ENCODE measurements at places on chromosomes 11 and 22. TPM values are rescaled to one million over a fixed set of nuclear protein-coding genes. Genes with fewer than 3 reads are reported as not detected.

UPB1 gene
- total RNA-seq, result 2.1 TPM

- DNase-seq, result no peak
These were observed 71.5 kb downstream of the FCHSD2 start for GRCh38 chr11:73070653-73071052.

GRCh38 chr11:127625402-127625801 is 624.8 kb upstream of the KIRREL3 start:
- no peak for DNase-seq

GVQW3 gene
- 1.5 TPM for total RNA-seq

GRCh38 chr11:77267962-77268361 is 33.5 kb downstream of the GDPD4 start:
- DNase-seq, result no peak

- DNase-seq, result no peak
These were observed 256.2 kb downstream of the AASDHPPT start for GRCh38 chr11:106333678-106334077.

MARK2 gene
- total RNA-seq, result 87.2 TPM

SYVN1 gene
- 60.3 TPM for total RNA-seq

ABCG4 gene
- 0.58 TPM for total RNA-seq

GRCh38 chr22:45890351-45890635 is 86.7 kb downstream of the WNT7B start:
- no peak for DNase-seq

DNA sequence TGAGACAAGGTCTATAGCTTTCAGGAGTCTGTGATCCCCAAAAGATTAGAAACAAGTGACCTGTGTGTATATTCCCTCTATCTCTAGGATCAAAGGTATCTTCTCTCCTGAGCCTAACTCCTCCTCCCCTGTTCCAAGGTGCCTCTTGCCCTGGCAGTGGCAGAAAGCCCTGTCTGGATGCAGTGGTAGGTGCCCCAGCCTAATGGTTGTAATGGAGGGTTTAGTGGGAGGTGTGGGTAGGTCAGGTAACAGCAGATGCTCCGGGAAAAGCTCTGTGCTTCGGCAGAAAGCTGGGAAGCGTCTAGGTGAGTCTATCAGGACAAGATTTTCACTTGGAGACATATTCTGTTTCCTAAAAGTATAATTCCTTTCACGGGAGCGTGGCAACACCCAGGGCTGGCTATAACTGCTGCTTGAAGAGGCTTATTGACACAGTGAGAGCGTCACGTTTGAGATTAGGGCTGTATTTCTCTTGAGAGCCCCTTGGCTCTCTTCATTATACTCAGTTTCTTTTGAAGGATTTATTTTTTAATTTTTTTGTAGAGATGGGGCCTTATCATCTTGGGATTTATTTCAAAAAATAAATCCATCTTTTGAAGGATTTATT is 49.5 kb downstream of the PRR5L start:
- no peak for DNase-seq

MAPK8IP1 gene
- total RNA-seq, result 6.5 TPM

GRCh38 chr11:125494031-125494360 is 2.1 kb downstream of the FEZ1 start:
- no peak for DNase-seq

SCGB2A2 gene
- total RNA-seq, result 410 TPM

CD248 gene
- total RNA-seq, result 16.1 TPM

- no peak for DNase-seq
These were observed 1134.1 kb upstream of the CCDC90B start for GRCh38 chr11:84420271-84420670.

CCDC85B gene
- 46.3 TPM for total RNA-seq

DNA sequence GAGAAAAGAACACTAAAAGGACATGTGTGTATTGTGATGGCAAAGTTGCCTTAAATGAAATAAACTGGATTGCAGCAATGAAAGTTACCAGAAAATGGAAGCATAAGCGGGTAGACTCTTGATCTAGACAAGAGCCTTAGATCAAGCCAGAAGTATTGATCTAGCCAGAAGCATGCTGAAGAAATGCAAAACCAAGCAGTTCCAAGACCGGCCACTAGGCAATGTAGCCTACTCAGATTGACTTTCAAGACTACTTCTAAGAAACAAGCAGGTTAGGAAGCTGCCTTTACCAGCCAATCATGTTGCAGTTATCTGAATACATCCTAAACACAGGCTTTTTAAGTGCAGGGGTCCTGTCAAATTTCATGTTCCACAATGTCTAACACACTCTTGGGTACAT is 54.6 kb downstream of the KCNA4 start:
- no peak for DNase-seq

ASCL2 gene
- 33.5 TPM for total RNA-seq

- DNase-seq, result no peak
These were observed 28.8 kb upstream of the CHORDC1 start for GRCh38 chr11:90251599-90251998.

GRCh38 chr11:66680966-66681645 is 3.4 kb upstream of the RBM4B start:
- DNase-seq, result no peak

GRCh38 chr11:126407101-126407521 is 51.6 kb downstream of the ST3GAL4 start:
- no peak for DNase-seq

GRCh38 chr22:48701296-48702030 is 1126.2 kb downstream of the BRD1 start:
- DNase-seq, result no peak

DNA sequence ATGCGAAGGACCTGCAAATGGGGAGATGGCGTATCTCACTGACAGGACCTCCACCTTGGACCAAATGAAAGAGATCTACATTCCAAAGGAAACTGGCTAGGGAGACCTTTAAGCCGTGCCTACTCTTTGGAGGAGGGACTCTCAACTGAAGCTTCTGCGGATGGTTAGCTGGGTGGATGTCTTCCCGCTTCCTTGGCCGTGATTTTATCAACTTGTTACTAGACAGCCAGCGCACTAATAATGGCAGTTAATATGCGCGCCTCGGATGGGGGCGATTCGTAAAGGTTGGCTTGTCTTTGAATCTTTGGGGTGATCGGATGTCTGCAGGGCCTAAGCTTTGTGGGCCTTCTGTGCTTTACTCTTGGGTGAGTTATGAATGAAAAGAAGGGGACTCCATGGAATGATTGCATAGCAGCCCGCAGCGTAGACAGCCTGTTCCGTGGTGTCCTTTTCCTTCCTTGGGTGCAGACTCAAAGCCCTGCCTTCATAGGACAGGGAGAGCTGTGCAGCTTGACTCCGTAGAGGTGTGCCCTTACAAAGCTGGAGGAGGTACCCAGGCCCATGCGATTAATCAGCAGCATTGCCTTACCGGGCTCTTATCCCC is 1.5 kb downstream of the ZNRF3 start:
- no peak for DNase-seq

DNA sequence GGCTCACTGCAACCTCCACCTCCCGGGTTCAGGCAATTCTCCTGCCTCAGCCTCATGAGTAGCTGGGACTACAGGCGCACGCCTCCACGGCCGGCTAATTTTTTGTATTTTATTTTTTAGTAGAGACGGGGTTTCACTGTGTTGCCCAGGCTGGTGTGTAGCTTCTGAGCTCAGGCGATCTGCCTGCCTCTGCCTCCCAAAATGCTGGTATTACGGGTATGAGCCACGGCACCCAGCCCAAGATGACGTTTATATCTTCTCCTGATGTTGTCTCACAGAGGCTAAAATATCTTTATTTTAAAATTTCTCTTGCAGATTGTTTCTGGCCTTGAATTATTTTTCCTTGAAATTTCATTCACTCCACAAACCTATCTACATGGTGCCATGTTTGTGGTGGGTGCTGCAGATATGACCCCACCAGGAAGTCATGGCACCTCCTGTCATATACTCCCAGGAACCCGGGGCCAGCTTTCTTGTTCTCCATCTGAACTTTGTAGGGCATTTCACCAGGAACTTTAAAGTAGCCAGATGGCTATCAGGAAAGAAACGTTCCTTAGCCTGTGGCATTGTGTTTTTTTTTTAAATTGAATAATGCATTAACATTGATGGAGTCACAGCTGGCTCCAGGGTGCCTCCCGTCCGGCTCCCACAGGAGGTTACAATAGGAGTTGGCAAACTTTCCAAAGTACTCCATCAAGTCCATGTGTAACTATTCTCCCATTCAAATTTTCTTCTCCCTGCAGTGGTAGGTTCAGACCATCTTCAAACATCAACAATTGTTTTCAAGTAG is 42.0 kb upstream of the LIPT2 start:
- no peak for DNase-seq

DNA sequence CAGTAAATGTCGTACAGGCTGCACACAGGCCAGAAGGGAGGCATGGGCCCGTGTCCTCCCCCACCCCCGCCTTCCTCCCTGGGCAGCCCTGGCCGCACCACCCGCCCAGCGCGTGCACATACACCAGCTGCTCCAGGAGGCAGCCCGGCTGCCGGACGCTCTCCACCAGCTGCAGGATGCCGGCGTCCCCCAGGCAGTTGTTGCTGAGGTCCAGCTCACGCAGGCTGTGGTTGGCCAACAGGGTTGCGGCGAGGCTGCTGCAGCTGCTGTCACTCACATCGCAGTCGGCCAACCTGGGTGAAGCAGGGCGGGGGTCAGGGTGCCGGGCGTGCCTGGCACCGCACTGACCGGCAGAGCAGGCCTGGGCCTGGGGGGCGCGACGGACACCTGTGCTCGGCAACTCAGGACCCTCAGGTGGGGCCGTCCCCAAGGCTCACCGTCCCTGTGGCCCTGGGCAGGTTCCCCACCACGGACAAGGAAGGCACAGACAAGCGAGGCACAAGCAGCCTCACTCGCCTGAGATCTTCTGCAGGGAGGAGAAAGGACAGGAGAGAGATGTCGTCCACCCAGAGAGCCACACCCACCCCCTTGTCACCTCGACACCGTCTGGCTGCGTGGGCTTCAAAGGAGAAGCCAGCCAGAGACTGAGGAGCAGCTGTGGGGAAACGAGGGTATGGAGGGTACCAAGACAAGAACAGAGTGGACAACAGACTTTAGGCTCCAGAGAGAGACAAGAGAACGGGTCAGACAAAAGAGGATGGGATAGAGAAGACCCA is 12.1 kb downstream of the RNH1 start:
- DNase-seq, result no peak

PRG3 gene
- total RNA-seq, result not detected

DNA sequence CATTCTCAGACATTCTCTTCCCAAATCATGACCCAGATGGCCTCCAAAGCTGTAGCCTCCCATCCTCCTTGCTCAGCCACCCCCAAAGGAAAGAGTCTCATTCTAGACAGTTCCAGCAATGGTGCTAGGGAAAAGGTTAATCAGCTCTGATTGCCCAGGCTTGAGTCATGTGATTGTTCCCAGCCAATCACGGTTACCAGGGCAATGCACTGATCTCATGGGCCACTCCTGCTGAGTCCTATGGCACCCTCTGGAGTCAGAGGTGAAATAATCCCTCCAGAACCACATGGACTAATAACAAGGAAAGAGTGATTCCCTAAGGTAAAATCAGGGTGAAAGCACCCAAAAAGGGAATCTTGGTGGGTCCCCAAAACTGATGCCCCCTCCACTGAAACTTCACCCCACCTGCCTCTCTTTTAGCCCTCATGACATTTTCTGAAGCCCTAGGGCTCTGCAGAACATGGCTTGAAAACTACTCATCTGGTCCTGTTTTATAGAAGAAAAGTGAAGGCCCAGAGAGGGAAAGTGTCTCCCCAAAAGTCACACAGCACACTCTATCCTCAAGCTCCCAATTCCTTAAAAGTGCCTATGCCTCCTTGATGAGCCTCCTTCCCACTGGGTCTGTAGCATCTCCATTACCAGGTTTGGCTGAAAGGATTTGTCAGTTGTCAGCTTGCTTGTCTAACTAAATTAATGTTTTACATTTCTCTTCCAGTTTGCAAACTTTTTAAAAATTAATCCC is 203.7 kb downstream of the MN1 start:
- no peak for DNase-seq

HIRA gene
- total RNA-seq, result 18.4 TPM

GRCh38 chr22:49636649-49637048 is 191.0 kb downstream of the BRD1 start:
- DNase-seq, result no peak

DNA sequence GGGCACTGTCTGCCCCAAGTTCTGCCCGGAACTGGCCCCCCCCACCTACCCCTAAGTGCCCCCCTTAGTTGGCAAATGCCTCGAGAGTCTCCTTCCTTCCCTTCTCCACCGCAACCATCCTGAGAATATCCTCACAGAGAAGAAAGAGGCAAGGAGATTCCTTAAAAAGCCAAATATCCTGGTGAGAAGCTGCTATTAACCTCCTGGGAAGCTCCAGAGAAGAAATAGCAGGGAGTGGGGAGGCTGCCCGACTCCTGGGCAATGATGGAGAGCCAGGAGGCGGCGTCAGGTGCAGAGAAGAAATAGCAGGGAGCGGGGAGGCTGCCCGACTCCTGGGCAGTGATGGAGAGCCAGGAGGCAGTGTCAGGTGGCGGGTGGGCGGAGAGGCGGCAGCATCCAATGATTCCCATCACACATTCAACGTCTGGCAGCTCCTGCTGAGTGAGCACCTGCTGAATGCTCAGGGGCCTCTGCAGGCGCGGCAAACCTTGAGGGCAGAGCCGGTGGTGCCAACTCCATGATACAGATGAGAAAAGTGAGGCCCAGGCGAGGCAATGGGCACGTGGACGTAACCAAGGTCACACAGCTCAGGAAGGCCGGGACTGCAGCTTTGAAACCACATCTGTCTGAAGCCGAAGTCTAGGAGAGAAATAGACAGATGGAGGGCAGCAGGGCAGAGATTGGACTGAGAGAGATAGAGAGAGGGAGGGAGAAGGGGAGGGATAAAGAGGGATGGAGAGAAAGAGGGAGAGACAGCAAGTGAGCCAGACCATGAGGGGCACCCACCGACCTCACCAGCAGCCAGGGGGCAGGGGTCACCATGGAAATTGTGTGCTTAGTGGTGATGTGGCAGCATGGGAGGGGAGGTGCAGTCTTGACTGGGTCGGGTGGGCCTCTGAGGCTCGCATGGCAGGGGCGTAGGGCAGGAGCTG is 58.3 kb downstream of the CYTH4 start:
- no peak for DNase-seq

- DNase-seq, result no peak
These were observed 61.1 kb downstream of the WT1 start for GRCh38 chr11:32374261-32374711.

CADM1 gene
- total RNA-seq, result 10.0 TPM

- peak; percentile 94 for DNase-seq
These were observed 937 bp upstream of the EFEMP2 start for GRCh38 chr11:65873318-65874156.

DNA sequence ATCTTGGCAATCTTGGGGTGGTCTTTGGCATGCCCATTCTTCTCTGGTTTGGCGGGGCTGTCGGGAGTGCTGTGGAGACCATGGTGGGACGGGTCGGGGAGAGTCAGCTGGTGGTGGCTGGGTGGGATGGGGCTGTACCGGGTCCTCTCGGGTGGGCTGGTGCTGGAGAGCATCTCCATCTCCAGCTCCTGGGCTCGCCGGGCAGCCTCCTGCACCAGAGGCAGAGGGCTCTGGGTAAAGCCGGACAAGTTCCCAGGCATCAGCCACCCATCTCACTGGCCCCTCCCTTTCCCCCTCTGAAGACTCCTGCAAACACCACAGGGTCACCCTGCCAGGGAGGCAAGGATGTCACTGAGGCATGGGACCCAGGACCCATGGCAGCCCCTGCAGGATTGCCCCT is 25.1 kb downstream of the ANKK1 start:
- no peak for DNase-seq

GRCh38 chr11:61331651-61332050 is 1.3 kb downstream of the DDB1 start:
- DNase-seq, result no peak

- DNase-seq, result peak; percentile 66
These were observed 208.8 kb downstream of the TBC1D22A start for GRCh38 chr22:46971099-46971763.

GAL gene
- 35.7 TPM for total RNA-seq

FOLR2 gene
- total RNA-seq, result 7.2 TPM

DBX1 gene
- total RNA-seq, result not detected

NXPE2 gene
- 0.42 TPM for total RNA-seq

Measured in lower leg skin (tissue), 4 donors.